ENCODE measurements at places on chromosomes 2 and 18.

- DNase-seq = no peak
Measured at GRCh38 chr18:79458131-79458838, 62.6 kb downstream of the NFATC1 start.

DNA sequence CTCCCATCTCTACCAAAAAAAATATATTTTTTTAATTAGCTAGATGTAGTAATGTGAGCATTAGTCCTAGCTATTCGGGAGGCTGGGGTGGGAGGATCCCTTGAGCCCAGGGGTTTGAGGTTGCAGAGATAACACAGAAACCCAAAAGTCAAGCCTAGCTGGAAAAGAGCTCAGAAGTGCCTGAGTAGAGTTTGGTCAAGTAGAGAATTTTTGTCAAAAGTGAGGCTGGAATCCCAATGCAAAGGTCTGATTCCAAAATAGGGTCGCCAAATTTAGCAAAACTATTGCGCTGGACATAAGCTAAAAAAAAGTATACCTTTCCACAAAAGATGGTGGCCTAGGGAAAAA lies 15.5 kb upstream of the MSH6 start:
- no peak for DNase-seq

GRCh38 chr18:32091325-32091723 lies 350 bp upstream of the RNF138 start:
- no peak for DNase-seq

DNA sequence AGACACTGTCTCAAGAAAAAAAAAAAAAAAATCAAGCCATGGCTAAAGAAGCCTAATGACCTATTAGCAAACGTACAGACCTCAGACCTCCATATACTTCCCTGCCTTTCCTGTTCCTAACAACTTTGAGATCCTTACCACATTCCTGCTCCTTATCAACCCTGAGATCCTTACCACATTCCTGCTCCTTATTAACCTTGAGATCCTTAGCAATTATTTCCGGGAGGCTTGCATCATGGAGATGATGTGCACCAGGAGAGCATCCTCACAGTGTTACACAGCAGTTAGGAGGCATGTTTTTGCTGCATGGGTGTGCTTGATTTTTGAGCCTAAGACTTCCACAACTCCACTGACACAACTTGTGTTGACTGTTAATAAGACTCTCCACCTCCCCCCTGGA lies 54.6 kb upstream of the RASGRP3 start:
- DNase-seq = no peak

DNA sequence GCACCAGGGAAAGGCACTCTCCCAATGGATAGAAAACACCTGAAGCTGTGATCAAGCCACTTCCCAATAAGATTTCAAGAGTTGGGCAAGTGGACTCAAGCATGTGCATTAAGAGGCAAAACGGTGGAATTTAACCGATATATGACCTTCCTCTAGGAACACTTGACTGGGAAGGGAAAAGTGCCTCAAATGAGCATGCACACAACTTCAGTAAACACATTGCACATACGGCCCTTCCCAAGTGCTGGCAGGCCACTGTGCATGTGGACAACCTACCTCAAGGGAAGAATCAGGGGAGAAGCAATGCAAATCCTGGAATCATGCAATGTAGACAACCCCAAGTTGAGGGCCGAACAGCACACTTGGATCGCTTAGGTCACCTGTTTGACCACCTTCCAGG lies 23.9 kb upstream of the SH3RF3 start:
- DNase-seq = no peak

DNA sequence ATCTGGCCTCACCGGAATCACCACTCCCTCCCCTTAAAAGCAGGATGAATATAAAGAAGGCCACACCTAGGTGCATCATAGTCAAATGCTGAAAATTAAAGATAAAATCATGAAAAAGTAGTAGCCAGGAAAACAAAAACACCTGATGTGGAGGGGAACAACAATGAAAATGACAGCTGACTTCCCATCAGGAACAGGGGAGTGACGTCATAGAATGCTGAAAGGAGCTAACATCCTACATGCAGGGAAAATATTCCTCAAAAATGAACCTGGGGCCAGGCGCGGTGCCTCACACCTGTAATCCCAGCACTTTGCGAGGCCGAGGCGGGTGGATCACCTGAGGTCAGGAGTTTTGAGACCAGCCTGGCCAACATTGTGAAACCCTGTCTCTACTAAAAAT lies 108.1 kb downstream of the UGGT1 start:
- DNase-seq = no peak

- DNase-seq = peak; percentile 45
Measured at GRCh38 chr18:70335892-70336726, 47.3 kb downstream of the SOCS6 start.

DNA sequence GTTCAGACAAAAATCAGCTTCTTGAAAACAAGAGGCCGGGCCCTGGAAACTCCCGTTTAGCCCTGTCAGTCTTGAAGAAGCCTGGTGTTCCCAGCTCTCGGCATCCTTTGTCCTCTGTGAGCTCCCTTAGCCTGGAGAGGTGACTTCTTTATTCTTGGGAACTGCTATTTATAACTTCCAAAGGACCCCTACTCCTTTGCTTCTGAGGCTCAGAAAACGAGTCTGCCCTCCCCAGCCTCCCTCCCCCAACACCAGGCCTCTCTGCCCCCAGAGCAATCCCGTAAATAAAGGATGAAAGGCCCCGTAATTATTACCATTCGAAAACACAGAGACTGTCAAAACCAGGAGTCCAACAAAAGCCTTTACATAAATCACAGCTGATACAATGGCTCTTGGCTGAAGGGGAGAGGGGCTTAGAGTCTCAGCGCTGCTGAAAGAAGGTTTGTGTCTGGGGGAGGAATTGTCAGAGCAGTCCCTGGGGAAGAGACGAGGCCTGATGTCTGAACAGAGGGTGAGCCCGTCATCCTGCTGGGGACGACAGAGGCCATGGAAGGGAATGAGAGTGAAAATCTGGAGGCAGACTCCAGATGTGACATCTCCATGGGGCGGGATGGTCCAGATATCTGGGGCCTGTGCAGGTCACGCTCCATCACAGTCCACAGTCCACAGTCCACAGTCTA lies 283.0 kb downstream of the MYCN start:
- no peak for DNase-seq

DNA sequence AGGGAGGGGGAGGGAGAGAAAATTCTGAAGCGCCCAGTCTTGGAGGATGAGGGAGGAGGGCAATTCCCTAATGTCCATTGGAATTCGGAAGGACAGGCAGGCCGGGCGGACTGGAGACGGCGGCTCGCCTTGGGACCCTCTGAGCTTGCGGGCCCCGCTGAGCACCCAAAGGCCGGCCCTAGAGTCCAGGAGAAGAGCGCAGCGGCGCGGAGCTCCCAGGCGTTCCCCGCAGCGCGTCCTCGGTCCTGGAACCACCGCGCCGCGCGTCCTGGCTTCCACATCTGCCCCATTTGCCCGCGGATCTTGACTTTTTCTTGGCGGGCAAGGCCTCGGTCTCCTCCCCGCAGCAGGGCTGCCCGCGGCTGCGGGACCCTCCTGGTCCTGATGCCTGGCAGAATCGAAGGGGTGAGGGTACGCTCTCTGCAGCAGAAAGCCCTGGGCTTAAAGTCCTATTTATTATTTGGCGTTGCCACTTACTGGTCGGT lies 675 bp upstream of the MLPH start:
- DNase-seq = peak; percentile 78

GRCh38 chr2:231222318-231223000 lies 24.0 kb downstream of the ARMC9 start:
- DNase-seq = no peak
